ENCODE measurements at places on chromosomes 3 and 15. TPM values are rescaled to one million over a fixed set of nuclear protein-coding genes. Genes with fewer than 3 reads are reported as not detected.

DNA sequence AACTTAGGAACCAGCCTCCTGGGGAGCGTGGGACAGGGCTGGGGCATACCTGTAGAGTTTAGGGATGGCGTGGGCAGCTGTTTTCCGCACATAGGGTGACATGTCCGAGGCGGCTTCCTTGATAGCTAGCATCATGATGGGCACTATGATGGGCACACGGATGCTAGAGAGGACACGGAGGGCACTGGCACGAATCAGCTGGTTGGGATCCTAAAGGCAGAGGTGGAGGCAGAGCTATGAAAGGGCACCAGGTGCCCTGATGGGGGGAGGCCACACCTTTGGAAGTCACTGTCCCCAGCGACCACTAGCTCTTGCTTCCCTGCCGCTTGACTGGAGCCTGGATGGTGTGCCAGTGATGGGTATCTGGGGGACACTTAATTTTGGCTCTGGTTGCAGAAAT, 28.3 kb downstream of the AP3B2 start:
- DNase-seq, result no peak

GRCh38 chr3:14822670-14823390, 4.1 kb downstream of the FGD5 start:
- DNase-seq, result no peak

DNA sequence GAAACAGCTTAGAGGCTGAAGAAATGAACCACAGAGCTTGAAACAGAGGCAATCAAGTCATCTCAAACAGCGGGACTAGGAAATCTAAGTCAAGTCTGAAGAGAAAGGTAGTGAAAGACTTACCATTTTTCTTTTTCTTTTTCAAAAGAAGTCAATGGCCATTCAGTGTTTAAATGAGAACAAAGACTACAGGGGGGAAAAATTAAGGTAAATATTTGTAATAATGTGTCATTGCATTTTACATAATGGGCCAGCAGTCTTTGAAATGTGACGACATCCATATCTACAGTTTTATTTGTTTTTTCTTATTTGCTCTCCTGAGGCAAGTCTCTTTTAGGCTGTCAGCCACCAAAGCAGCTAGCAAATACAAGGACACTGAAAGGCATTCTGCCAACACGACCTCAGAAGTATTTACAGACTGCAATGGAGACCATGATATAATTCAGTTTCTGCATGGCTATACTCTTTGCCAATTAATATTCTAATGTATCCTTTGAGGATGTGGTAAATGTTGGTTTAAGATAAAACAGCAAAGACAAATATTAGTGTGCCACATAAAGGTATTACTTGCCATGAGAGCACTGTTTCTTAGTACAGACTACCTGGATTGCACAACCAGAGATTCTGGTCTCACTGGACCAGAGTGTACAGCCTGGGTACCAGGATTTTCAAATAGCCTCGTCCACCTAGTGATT, 307.0 kb upstream of the THBS1 start:
- DNase-seq, result no peak

DNA sequence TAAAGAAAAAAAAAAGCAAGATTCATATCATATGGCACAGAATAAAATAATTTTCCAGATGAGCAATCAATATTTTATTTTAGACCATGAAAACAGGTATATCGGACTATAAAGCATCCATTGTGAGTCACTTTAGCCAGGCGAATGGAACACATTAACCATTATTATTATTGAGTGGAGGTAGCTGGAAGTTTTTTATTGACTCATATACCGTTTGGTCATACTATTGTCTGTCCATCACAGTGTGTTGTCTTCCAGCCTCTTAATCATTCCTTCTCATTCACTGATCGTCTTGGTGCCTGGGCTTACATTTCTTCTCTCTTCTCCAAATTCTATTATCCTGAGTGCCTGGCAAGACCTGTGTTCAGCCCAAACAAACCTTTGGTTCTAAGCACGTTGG, 634.8 kb downstream of the MECOM start:
- DNase-seq, result no peak

GRCh38 chr15:48590723-48591122, 54.8 kb downstream of the FBN1 start:
- no peak for DNase-seq

DNA sequence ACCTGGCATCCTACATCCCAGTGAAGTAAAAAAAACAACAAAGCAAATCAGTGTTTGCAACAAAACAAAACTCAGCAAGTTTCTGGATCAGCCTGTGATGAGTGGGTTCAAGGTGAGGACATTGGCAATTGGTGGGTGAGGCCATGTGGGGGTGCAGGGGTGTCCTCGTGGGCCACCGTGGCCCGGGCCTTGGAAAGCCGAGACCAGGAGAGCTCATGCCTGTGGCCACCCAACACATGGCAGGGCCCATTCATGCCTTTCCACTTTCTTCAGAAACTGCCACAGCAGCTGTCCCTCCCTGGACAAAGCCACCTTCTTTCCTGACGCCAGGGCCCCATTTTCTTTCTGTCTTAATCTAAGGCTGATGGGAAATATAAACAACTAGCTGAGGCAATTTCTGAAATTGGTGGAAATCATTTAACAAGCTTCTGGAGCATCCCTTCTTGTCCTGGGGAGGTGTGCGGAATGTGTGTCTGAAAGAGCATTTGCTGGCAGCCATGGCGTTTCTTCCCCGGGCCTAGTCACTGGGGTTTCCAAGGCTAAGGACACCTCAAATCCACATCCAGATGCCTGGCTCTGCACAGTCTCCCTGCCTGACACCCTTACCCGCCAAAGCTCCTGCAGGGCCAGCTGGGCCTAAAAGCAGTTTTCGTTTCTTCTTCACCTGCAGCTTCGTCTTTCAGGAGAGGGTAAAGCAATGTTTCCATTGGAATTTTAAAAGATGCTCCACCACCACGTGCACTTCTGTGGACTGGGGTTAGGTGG, 34.1 kb upstream of the SFMBT1 start:
- DNase-seq, result no peak

- DNase-seq, result no peak
These were observed 533 bp downstream of the ZNF445 start for GRCh38 chr3:44476963-44477311.

GRCh38 chr3:194023501-194024280, 112.3 kb upstream of the HES1 start:
- peak; percentile 36 for DNase-seq

- DNase-seq, result peak; percentile 64
These were observed at the start of gene CTSH for GRCh38 chr15:78944669-78945407. Gene CTSH (minus strand): TSS chr15:78945046. CDS start chr15:78944981, 65 bp downstream.

DNA sequence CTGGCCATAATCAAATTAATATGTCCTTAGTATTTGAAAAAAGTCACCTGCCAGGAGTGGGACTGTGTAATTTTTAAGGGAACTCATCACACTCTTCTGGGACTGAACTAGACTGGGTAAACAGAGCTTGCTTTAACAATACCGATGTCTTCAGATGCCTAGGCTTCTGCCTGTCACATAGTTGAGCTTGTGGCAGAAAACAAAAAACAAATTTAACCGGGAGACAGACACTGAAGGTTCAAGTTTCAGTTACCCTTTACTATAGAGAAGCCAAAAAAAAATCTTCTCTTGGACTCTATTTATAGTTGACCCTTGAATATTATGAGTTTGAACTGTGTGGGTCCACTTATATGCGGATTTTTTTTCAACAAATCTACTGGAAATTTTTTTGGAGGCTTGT, 10.8 kb downstream of the PPP1R2 start:
- DNase-seq, result no peak

GRCh38 chr3:11381141-11381540, 108.9 kb downstream of the ATG7 start:
- no peak for DNase-seq

DNA sequence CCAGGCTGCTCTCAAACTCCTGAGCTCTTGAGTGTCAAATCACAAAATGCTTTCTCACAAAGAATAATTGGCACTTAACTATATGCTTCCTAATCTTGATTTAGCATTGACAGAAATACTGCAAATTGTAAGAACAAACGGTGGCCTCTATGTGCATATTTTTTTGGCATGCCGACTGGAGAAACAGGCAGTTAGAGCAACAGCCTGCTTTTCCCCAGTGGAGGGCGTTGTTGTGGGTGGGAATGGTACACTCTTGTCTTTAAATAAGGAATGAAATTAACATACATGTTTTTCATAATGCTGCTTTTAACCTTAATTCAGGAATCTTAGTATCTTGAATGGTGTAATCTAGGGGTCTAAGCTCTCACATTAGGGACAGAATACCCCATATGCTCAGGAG, 31.1 kb upstream of the SV2B start:
- DNase-seq, result no peak

DNA sequence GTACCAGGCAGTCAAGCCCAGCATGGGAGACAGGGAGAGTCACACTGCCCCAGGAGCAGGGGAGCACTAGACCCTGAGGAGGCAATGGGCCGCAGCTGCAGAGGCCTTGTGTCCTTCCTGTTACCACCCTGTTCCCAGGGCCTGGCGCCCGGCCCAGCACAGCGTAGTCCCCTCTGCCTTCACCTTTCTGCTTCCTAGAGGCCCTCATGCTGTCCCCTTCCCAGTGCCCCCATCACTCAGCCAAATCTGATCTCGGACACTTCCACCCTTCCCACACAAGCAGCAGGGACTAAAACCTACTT, 6.9 kb upstream of the TBC1D2B start:
- no peak for DNase-seq

- no peak for DNase-seq
These were observed 32.6 kb downstream of the RTP4 start for GRCh38 chr3:187400756-187401155.

GRCh38 chr15:56194035-56194434, 49.6 kb downstream of the RFX7 start:
- no peak for DNase-seq

- peak; percentile 28 for DNase-seq
These were observed 28.6 kb downstream of the SOX14 start for GRCh38 chr3:137792626-137793271.

- peak; percentile 38 for DNase-seq
These were observed 17.7 kb downstream of the FRMD4B start for GRCh38 chr3:69368129-69368741.

DNA sequence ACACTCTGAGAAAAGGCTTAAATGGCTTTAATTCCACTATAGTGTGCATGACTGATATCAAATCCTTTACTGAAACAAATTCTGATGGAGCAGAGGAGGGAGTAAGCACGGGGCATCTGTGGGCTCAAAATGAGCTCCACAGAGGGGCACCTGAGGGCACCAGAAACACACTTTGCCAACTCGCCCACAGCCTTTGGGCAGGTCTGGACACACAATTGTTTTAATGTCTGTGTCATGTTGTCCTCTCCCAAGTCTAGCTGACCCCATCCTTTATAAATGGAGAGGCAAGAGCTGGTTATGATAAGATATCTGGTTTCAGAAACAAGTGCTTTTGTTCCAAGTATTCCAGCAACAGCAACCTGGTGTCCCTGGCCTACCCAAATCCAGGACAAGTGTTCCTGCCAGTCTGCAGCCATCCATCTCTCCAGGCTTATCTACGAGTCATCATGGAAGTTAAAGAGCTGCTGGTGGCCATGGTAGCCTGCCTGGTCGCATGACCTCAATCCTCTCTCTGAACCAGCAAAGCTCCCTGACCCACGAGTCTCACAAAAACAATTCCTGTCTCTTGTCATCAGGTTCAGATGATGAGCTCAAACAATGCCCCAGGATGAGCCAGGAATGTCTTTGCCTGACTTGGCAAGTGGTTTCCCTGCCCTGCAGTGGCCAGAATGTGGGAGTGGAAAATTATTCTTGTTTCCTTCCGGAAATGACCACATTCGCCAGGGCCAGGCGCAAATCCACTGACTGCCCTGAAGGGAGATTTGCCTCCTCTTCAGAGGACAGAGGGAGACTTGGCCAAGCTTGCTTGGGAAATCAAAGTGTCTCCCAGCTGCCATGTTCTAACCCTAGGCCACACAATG, 64.4 kb upstream of the TPM1 start:
- DNase-seq, result no peak

DNA sequence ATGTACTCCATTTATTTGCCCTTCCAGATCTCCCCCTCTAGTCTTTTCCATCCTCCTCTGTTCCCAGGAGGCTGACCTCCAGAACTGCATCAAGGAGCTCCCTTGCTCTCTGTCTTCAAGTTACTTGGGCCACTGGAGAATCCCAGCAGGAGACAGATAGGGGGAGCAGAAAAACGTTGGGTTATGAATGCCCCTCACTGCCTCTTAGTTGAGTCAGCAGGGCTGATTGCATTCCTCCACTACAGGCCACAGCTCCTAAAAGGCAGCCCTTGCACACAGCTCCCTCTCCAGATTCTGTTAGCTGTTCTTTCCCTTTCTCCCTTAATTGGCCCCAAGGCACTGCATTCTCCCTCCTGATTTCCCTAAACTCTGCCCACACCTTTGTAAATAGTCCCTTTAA, 12.4 kb upstream of the CEP152 start:
- no peak for DNase-seq

DNA sequence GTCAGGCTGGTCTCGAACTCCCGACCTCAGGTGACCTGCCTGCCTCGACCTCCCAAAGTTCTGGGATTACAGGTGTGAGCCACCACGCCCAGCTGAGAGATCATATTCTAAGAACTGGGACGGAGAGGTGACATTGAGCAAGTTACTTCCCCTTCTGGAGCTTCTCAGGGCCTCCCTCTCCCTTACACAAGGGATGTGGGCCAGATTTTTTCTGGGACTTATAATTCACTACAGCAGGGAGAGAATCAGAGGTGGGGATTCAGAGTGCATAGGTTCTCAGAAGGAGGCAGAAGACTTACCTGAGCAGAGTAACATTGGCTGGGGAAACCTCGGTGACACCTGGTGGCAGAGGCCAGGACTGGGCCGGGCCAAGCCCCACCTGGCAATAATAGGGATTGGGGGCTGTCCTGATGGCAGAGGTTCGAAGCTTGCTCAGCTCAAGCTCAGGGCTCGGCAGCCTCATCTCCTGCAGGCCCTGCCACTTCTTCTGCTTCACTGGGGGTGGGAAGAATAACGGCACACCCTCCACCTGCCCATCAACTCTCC, 6.8 kb downstream of the LTK start:
- no peak for DNase-seq

GRCh38 chr3:161372321-161373260, 1.3 kb upstream of the SPTSSB start:
- DNase-seq, result peak; percentile 48

GRCh38 chr15:85804481-85805170, 9.9 kb upstream of the KLHL25 start:
- DNase-seq, result no peak

- DNase-seq, result peak; percentile 92
These were observed 901 bp downstream of the NAA50 start for GRCh38 chr3:113744941-113745755.

DNA sequence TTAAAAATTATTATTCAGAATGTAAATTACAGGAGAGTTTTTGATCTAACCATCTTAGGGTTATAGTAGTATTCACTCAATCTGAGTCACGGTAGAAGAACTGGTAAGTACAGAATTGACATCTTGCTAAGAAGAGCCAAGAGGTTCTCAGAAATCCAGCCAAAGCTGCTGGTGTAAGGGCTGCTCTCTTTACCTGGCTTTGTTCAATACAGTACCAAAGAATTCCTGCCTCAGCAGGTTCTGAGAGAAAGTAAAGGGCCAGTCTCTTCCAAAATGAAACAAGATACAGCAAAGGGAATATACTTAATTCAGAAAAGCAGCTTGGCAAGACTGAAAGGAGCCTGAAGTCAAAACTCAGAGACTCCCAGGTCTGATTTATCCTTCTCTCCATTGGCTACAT, 193.1 kb downstream of the TNIK start:
- peak; percentile 36 for DNase-seq

GRCh38 chr3:33003308-33003707, 51.9 kb downstream of the CCR4 start:
- no peak for DNase-seq

The ACY1 gene
- total RNA-seq, result 68.9 TPM

The DAG1 gene
- 6.9 TPM for total RNA-seq

The SNX33 gene
- 1.1 TPM for total RNA-seq

The AADACL2 gene
- total RNA-seq, result not detected

The SPRED1 gene
- total RNA-seq, result 0.62 TPM

The ATRIP gene
- 10.0 TPM for total RNA-seq

The RAD51 gene
- 65.8 TPM for total RNA-seq

The GOLGA8N gene
- total RNA-seq, result 1.4 TPM

Data from activated naive CD4-positive, alpha-beta T cell treated with anti-CD3 and anti-CD28 coated beads for 36 hours (primary cell).